ENCODE measurements at places on chromosomes 1 and 21. TPM values are rescaled to one million over a fixed set of nuclear protein-coding genes. Genes with fewer than 3 reads are reported as not detected.

- no peak overlapping the region for H3K27ac ChIP-seq
- H3K4me3 ChIP-seq: no peak overlapping the region
- no peaks in the 10 kb centered on the region for H3K36me3 ChIP-seq
- no peak for DNase-seq
- H3K4me1 ChIP-seq: peaks cover 12% of the 10 kb centered on the region
These were observed 34.2 kb upstream of the FAM3B start for GRCh38 chr21:41282412-41282811.

Gene TSPEAR
- 0.29 TPM for total RNA-seq

Gene CLCA2
- not detected for total RNA-seq

Gene FOXO6
- total RNA-seq: under 0.01 TPM

Gene SPRR5
- not detected for total RNA-seq

Data from stomach (tissue), 19 donors.